Upper lobe of right lung (tissue), 1 donor: ENCODE measurements at places on chromosomes 2 and 18.

GRCh38 chr2:160427629-160428404 is 65.8 kb downstream of the RBMS1 start:
- H3K36me3 ChIP-seq: no peaks in the 10 kb centered on the region
- H3K4me3 ChIP-seq: peak overlapping the region; percentile 12
- no peaks in the 10 kb centered on the region for H3K27me3 ChIP-seq

- no peak for DNase-seq
- no peaks in the 10 kb centered on the region for H3K27me3 ChIP-seq
- H3K36me3 ChIP-seq: no peaks in the 10 kb centered on the region
- no peak overlapping the region for H3K4me3 ChIP-seq
These were observed 167.7 kb downstream of the TXNL1 start for GRCh38 chr18:56470406-56471351.

GRCh38 chr2:118032169-118033013 is 18.5 kb upstream of the CCDC93 start:
- H3K27ac ChIP-seq: no peak overlapping the region
- DNase-seq: no peak
- no peaks in the 10 kb centered on the region for H3K4me1 ChIP-seq
- peaks cover 19% of the 10 kb centered on the region for H3K27me3 ChIP-seq
- H3K4me3 ChIP-seq: no peak overlapping the region

DNA sequence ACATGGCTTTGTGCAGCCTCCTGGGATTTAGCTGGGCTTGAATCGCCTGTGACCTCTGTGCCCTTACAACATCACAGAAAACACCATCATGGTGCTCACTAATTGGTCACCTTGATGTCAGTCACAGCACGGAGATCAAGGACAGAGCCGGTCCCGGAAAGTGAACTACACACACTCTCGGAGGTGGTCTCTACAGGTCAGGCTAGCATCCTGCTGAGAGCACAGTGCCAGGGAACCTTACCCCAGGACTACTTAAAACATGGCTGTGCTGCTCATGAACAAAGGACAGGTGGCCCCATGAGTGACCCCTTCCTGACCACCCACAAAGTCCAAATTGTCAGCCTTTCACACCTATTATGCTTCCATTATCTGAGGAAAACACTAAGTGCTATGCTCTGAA is 1782.1 kb upstream of the CELF4 start:
- no peak overlapping the region for H3K27ac ChIP-seq
- no peak for DNase-seq
- H3K4me1 ChIP-seq: no peaks in the 10 kb centered on the region
- no peaks in the 10 kb centered on the region for H3K27me3 ChIP-seq
- no peak overlapping the region for H3K4me3 ChIP-seq
- H3K36me3 ChIP-seq: no peaks in the 10 kb centered on the region

- H3K4me1 ChIP-seq: no peaks in the 10 kb centered on the region
- no peaks in the 10 kb centered on the region for H3K36me3 ChIP-seq
- H3K27ac ChIP-seq: no peak overlapping the region
- no peak overlapping the region for H3K4me3 ChIP-seq
- H3K27me3 ChIP-seq: no peaks in the 10 kb centered on the region
- DNase-seq: no peak
These were observed 25.5 kb upstream of the SEH1L start for GRCh38 chr18:12922266-12922665.

GRCh38 chr2:26243470-26244308 is 743 bp downstream of the HADHA start:
- peak overlapping the region; percentile 100 for H3K27ac ChIP-seq
- H3K4me3 ChIP-seq: peak overlapping the region; percentile 89
- H3K36me3 ChIP-seq: peaks cover 3% of the 10 kb centered on the region

DNA sequence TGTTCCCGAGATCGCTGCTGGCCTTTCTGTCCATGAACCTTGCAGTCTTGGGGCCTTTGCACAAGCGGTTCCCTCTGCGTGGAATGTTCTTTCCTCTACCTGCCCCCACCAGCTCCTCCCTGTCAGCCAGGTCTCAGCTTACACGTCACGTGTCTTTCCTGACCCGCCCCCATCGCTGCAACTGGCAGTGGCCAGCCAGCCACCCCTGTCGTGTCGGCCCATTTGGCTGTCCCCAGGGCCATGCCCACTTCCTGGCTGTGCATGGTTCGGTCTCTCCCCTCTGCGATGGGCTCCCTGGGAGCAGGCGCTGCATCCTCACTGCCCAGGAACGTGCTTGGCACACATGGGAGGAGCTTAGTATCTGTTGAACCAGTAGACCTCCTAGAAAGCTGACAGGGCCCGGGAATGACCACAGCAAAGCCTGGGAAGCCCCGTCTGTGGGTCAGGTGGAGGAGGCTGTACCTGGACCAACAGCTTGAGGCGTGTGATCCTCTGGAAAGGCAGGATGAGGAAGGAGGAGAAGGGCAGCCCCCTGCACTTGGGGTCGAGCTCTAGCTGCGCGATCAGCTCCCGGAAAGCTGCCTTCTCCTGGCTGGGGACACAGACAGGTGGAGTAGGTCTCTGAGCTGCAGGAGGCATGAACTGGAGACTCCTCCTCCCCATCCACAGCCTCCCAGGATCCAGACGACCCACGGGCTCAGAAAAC is 21.0 kb downstream of the SNORC start:
- peaks cover 5% of the 10 kb centered on the region for H3K27me3 ChIP-seq
- no peaks in the 10 kb centered on the region for H3K4me1 ChIP-seq
- H3K27ac ChIP-seq: no peak overlapping the region
- H3K4me3 ChIP-seq: no peak overlapping the region
- no peaks in the 10 kb centered on the region for H3K36me3 ChIP-seq

GRCh38 chr18:72456802-72457201 is 87.3 kb downstream of the CBLN2 start:
- H3K4me1 ChIP-seq: no peaks in the 10 kb centered on the region
- H3K4me3 ChIP-seq: no peak overlapping the region
- no peak overlapping the region for H3K27ac ChIP-seq
- no peaks in the 10 kb centered on the region for H3K36me3 ChIP-seq

GRCh38 chr2:133773854-133774653 is 205.8 kb upstream of the NCKAP5 start:
- no peak for DNase-seq
- H3K4me1 ChIP-seq: peaks cover 9% of the 10 kb centered on the region
- no peaks in the 10 kb centered on the region for H3K36me3 ChIP-seq
- H3K27ac ChIP-seq: no peak overlapping the region
- H3K4me3 ChIP-seq: no peak overlapping the region
- H3K27me3 ChIP-seq: no peaks in the 10 kb centered on the region

DNA sequence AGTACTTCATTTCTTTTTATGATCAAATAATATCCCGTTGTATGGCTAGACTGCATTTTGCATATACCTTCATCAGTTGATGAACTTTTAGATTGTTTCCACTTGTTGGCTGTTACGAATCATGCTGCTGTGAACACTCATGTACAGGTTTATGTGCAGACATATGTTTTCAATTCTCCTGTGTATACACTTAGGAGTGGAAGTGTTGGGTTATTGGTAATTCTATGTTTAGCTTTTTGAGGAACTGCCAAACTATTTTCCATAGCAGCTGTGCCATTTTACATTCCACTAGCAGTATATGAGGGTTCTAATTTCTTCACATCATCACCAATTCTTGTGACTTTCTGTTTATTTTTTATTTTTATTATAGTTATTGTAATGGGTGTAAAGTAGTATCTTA is 32.1 kb upstream of the LCLAT1 start:
- DNase-seq: no peak
- H3K4me1 ChIP-seq: peaks cover 10% of the 10 kb centered on the region
- H3K27me3 ChIP-seq: no peaks in the 10 kb centered on the region
- no peak overlapping the region for H3K4me3 ChIP-seq
- H3K36me3 ChIP-seq: no peaks in the 10 kb centered on the region

- DNase-seq: no peak
- H3K27me3 ChIP-seq: no peaks in the 10 kb centered on the region
- H3K27ac ChIP-seq: no peak overlapping the region
- no peaks in the 10 kb centered on the region for H3K36me3 ChIP-seq
These were observed 45.5 kb upstream of the COL3A1 start for GRCh38 chr2:188928643-188929042.

- no peak overlapping the region for H3K4me3 ChIP-seq
- H3K36me3 ChIP-seq: no peaks in the 10 kb centered on the region
- no peak overlapping the region for H3K27ac ChIP-seq
- H3K27me3 ChIP-seq: no peaks in the 10 kb centered on the region
- H3K4me1 ChIP-seq: peaks cover 4% of the 10 kb centered on the region
These were observed 18.9 kb downstream of the CTIF start for GRCh38 chr18:48557640-48558174.

GRCh38 chr2:204449977-204450376 is 95.3 kb upstream of the PARD3B start:
- H3K4me3 ChIP-seq: no peak overlapping the region
- H3K36me3 ChIP-seq: no peaks in the 10 kb centered on the region
- DNase-seq: no peak
- H3K4me1 ChIP-seq: peaks cover 22% of the 10 kb centered on the region

GRCh38 chr2:71347517-71347916 is 15.9 kb downstream of the ZNF638 start:
- no peaks in the 10 kb centered on the region for H3K4me1 ChIP-seq
- H3K4me3 ChIP-seq: no peak overlapping the region
- no peaks in the 10 kb centered on the region for H3K27me3 ChIP-seq
- DNase-seq: no peak

DNA sequence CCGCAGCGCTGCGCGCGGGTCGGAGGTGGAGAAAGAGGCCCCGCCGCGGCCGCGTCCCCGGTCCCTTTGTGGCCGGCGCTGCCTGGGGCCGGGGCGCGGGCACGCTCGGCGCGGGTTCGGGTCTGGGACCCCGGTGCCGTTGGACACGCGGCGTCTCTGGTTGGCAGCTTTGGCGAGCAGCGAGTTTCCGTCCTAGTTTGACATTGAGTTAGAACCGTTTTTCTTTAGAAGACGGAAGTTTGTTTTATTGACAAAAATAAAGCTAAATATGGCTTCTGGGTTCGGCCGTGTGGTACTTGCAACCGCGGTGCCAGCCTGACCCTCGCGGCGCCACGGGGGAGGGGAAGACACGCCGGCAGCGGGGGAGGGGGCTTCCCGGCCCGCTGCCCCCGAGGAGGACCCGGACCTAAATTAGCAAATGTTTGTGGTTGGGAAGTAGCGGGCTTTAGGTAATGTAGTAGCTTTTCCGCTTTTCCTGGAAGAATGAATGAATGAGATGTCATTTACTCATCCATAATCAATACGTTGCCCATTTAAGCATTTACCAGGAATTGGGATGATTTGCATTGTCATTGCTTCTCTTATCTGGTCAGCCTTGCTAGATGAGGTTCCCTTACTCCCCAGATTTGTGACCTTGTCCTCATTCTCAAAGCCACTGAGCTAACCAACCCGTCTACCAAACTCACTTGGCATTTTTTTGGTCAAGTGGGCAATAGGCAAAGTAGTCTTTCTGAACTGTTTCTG is 530 bp downstream of the GALNT1 start:
- no peaks in the 10 kb centered on the region for H3K27me3 ChIP-seq
- peak; percentile 72 for DNase-seq
- H3K4me3 ChIP-seq: peak overlapping the region; percentile 70

GRCh38 chr2:79620679-79621078 is 107.8 kb downstream of the CTNNA2 start:
- no peak overlapping the region for H3K27ac ChIP-seq
- H3K4me3 ChIP-seq: no peak overlapping the region
- H3K36me3 ChIP-seq: no peaks in the 10 kb centered on the region
- no peaks in the 10 kb centered on the region for H3K4me1 ChIP-seq
- no peaks in the 10 kb centered on the region for H3K27me3 ChIP-seq
- DNase-seq: no peak

DNA sequence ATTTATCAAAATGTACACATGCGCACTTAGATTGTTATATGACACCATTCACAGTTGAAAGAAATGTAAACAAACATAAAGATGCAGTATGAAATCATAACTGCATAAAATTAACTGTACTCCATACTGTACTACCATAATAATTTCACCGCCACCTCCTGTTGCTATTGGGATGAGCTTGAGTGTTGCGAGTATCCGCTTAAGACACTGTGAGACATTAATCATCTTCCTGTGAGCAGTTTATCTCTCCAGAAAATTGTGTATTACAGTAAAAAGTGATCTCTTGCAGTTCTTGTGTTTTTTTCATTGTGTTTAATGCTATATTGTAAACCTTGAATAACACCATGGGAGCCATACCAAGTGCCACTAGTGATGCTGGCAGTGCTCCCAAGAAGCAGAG is 46.1 kb downstream of the OLA1 start:
- H3K36me3 ChIP-seq: no peaks in the 10 kb centered on the region
- H3K4me1 ChIP-seq: no peaks in the 10 kb centered on the region
- H3K27me3 ChIP-seq: no peaks in the 10 kb centered on the region
- no peak overlapping the region for H3K4me3 ChIP-seq

- no peak overlapping the region for H3K27ac ChIP-seq
- peaks cover 56% of the 10 kb centered on the region for H3K36me3 ChIP-seq
- no peak overlapping the region for H3K4me3 ChIP-seq
- H3K4me1 ChIP-seq: peaks cover 9% of the 10 kb centered on the region
- DNase-seq: no peak
These were observed 90.8 kb downstream of the EPAS1 start for GRCh38 chr2:46387886-46388515.

DNA sequence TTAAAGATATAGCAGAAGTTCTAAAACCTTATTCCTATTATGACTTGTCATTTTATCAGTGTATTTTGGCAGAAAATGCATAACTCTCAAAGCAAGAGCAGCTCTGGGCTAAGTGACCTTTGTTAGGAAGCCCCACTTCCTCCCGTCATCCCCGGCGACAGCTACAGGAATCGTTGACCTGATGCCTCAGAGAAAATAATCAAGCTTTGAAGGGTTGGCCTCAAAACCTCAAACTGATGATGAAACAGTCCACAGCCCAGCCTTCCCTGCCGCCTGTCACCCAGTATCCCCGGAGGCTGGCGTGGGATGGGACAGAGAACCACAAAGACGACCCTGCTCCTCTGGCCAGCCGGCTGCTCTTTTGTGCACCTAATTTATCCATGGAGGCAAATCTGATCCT is 65.3 kb downstream of the KCNF1 start:
- H3K27me3 ChIP-seq: no peaks in the 10 kb centered on the region
- H3K4me1 ChIP-seq: no peaks in the 10 kb centered on the region
- H3K27ac ChIP-seq: no peak overlapping the region
- H3K4me3 ChIP-seq: no peak overlapping the region

DNA sequence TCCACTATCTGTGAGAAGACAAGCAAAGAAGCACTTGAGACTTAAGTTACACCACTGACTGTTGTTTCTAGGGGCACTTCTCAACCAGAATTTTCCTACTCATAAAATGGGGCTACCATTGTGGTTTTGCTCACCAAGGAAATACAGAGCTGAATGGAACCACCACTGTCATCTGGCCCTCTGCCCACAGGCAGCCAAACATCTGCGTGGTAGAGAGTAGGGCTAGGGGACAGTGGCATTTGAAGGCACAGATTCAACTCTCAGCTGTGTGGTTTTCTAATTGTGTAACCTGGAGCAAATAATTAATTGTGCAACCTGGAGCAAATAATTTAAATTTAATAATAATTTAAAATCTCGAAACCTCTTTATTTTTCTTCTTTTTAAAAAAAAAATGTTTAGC is 79.6 kb downstream of the PDE11A start:
- no peak overlapping the region for H3K4me3 ChIP-seq
- no peak for DNase-seq
- no peaks in the 10 kb centered on the region for H3K27me3 ChIP-seq
- H3K27ac ChIP-seq: no peak overlapping the region
- H3K4me1 ChIP-seq: no peaks in the 10 kb centered on the region

- peaks cover 8% of the 10 kb centered on the region for H3K4me1 ChIP-seq
These were observed 74.8 kb downstream of the WDSUB1 start for GRCh38 chr2:159211447-159212396.

GRCh38 chr2:126187668-126188067 is 468.3 kb upstream of the GYPC start:
- no peaks in the 10 kb centered on the region for H3K27me3 ChIP-seq
- H3K4me1 ChIP-seq: no peaks in the 10 kb centered on the region
- H3K4me3 ChIP-seq: no peak overlapping the region
